Adipocyte (in vitro differentiated cells): ENCODE measurements at places on chromosomes 6 and 20.

DNA sequence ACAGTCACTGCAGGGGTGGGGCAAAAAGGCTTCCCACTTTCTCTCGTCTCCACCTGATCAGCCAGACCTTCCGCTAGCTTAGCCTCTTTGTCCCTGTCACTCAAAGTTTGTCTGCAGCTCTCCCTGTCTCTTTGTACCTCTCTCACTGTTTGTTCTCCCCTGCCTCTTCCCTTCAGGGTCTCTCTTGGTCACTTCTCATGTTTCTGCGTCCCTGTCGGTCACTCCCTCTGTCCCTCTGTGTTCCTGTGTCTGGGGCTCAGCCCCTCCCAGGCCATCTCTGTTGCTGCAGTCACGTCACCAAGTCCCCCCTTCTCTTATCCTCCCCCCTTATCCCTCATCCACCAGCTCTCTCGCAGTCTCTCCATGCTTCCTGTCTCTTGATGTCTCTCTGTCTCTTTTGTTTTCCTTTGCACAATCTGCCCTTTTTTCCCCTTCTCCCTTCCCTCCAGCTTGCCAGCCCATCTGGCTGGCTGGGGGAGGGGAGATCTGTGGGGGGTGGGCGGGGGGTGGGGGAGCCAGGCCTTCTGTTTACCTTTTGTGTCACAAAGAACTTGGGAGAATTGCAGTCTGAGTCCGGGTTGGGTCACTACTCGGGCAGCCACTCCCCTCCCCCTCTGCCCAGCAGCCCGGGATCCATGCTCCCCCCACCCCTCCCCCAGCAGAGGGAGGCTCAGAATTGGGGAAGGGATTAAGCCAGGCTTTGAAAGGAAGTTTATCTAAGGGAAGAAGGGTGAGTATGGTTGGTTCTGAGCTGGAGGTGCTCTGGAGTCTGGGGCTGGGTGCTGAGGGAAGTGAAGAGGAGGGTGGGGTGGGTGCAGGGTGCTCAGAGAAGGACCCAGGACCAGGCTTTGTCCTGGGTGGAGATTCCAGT lies 32.3 kb downstream of the FOXP4 start:
- DNase-seq: no peak

GRCh38 chr6:17497535-17498095 lies 102.5 kb upstream of the FAM8A1 start:
- no peak for DNase-seq

- no peak for DNase-seq
These were observed 126.8 kb upstream of the AGPAT4 start for GRCh38 chr6:161400671-161401070.

DNA sequence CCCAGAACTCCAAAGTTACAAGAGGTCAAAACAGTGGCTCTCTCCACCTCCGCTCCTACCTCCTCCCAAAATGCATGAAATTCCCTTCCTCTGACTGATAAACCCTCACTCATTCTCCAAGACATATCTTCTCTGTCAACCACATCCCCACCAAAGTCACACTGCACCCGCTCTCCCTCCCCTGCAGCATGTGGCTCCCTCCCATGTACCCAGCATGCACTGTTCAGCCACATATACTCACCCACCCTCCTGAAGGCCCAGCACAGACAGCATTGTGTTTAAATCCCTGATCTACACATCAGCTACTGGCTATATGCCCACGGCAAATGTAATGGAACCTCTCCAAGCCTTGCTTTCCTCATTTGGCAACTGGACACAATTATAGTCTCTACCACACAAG lies 5.5 kb upstream of the POU5F1 start:
- DNase-seq: peak; percentile 28

- peak; percentile 73 for DNase-seq
These were observed 662.6 kb downstream of the BCKDHB start for GRCh38 chr6:80769106-80769505.

DNA sequence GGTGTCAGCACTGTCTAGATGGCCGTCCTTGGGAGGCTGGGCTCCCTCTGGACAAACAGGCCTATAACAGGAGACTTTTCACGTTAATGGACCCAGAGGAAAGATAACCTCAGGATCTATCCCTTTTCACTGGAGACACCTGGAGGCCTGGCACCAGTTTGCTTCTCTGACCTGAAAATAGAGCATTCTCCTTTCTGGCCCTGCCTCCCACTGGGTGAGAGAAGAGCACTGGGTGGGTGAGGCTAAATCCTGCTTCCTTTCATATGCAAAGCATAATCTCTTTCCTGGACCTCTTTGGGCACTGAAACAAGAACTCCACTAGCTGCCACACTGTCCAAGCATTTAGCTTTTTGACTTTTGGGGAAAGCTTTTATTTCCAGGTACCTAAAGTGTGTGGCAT lies 78.3 kb downstream of the FOXO3 start:
- no peak for DNase-seq

GRCh38 chr20:2242678-2243077 lies 53.1 kb upstream of the TGM3 start:
- no peak for DNase-seq

DNA sequence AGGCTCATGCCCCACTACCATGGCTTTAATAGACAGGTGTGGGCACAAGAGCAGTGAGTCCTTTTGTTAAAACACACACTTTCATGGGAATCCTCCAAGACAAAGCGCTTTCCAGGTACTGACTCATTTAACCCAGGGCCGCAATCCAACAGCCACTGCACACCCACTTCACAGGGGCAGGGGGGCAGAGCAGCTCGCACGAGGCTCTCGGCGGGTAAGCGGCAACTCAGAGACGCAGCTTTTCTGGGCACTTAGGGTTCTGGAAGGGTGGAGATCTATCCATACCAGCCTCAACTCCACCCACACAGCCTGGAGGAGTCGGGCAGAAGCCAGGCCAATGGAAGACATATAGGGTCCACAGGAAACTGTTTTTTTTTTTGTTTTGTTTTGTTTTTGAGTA lies 28.6 kb downstream of the PSMG4 start:
- DNase-seq: no peak

GRCh38 chr6:168045706-168046620 lies 33.0 kb downstream of the FRMD1 start:
- DNase-seq: no peak

DNA sequence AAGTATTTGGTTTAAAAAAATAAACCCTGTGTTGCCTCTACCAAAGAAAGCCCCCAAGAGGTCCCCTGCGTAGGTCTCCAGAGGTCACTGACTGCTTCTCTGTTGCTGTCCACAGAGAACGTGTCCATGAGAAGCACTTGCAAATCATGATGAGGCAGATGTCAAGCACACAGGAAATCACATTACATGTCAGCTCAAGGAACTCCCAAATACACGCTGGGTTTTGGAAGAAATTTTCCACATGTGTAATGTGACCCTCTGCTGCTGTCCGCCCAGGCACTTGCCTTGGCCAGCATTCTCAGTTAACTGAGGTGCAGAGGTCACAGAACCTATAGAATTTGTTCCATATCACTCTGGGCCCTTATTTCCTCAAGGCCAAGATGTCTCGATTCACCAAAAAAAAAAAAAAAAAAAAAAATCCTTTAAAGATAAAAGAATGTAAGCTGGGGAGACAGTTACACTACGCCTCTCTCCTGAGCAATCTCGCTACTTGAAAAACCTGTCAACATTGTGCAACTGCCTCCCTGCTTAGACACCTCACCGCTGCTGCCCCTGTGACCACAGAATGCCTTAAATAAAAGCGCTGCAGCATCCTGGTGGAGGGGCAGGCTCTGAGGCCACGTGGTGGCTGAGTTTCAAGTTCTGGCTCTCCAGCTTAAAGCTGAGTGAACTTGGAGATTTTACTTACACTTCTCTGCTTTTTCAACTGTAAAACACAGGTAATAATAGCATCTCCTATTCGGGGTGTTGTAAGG lies 42.3 kb downstream of the SLC22A23 start:
- no peak for DNase-seq

GRCh38 chr6:131042664-131043063 lies 20.4 kb downstream of the EPB41L2 start:
- DNase-seq: peak; percentile 69

DNA sequence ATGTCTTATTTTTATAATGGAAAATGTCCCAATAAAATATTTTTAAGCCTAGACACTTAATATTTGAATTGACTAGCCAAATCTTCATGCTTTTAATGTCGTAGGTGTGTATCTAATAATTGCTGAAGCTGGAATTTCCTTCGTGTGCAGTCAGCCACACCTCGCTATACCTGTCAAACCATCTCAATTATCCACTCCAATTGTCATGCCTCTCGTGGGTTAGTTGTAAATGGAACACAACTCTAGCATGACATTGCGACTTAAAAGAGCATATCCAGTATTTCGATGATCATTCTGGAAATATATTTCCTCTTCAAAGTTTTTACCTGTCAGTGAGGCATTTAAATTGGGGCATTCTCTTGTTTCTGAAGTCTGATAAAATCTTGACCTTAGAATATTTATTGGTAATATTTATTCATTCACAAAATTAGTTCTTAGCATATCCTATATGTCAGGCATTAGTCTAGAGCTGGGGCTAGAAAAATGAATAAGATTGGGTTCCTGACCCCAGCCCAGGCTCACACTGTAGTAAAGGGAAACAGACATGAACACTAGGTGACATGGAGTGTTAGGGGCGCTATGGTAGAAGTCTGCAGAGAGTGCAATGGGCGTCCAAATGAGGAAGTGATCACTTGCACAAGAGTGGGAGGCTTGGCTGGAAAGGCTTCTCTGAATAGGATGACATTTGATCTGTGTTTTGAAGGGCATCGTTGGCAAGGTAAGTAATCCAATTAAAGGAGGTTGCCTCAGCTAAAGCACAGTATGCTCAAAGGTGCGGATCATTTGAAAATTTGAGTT lies 11.0 kb upstream of the CFAP206 start:
- DNase-seq: no peak

- DNase-seq: no peak
These were observed 28.8 kb upstream of the CFAP206 start for GRCh38 chr6:87378947-87379346.

DNA sequence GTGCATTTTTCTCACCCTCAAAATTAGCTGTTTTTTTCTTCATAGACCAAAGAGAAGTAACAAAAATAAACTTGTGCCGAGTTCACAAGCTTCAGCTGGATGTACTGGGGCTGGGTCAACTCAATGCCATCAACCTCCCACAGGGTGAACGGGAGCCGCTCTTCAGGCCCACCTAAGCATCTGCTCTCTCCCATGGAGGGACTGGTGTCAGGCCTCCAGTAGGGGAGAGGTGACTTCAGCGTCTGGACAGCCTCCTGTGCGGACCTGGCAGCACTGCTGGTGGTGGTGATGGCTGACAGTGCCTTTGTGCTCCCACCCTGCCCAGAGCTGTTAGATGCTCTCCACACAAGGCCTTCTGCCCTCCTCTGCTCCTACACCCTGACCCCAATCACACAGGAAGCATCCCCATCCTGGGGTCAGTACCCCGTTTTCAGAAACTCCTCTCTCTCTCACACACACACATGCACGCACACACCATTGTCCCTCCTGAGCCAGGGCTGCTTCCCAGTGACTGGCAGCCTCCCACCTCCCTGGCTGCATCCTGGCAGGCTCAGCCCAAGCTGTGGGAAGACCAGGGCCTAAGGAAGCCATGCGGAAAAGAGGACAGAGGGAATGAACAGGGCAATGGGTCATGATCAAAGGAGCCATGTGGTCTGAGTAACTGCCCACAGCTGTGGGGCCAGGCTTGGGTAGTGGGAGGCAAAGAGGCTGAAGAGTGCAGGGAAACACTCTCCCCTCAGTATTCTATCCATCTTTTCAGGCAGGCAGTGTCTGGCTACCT lies 17.7 kb downstream of the CST8 start:
- DNase-seq: no peak

GRCh38 chr20:45798935-45799642 lies 7.3 kb downstream of the DNTTIP1 start:
- peak; percentile 78 for DNase-seq

DNA sequence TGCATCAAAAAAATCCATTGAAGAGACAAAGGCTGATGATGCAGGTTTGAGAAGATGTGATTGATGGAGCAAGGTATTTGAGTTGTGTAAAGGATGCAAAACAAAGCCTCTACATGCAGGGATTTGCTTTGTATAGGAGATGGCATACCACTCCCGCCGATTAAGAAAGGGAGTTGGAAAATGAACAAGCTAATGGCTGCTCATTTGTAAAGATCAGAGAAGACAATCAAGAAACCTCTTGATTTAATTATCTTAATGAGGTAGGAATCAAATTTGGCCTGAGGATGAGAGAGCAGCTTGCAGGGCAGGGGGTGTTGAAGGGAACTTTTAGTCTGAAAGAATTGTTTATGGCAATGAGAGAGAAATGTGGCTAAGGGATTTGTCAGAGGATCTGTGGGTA lies 448.2 kb upstream of the ADGRB3 start:
- no peak for DNase-seq

- DNase-seq: no peak
These were observed 32.1 kb downstream of the TGM2 start for GRCh38 chr20:38132910-38133501.

DNA sequence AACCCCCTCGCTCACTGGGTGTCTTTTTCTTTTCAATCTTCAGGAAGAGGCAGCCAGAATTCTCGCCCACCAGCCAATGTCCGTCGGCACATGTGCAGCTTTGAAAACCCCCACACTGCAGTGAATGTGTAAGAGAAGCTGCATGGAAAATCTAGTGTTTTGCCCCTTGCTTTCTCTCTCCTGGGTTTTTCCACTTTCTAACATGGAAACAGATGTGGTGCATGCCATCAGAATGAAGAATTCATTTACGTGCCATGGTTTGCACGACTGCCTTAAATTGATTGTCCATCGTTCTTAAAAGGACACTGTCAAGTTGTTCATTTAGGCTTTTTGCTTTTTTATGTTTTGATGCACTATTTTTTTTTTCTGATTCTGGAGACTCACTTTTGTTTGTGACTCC lies 117.1 kb upstream of the RAB32 start:
- DNase-seq: peak; percentile 8

GRCh38 chr20:52493171-52493721 lies 301.7 kb upstream of the ZFP64 start:
- no peak for DNase-seq

DNA sequence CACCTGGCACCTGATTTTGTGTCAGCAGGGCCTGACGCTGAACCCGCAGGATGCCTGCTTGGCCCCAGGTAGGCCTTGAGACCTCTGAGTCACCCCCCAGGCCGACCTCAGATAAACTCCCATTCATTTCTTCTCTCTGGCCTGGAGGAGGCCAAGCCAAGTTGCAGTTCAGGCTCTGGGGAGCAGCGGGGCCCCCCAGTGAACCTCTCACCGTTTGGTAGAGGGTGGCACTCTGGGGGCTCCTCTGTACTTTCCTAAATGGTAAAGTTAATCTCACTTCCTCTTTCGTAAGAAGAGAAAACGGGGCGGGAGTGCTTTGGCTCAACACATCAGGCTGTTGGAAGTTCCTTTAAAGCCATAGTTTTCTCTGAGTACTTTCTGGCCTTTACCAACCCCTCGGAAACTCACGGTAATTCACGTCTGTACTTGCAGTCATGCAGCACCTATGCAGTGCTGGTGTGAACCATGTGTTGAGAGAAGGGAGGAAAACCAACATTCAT lies 2.8 kb downstream of the SIRPA start:
- DNase-seq: no peak
